Lower leg skin (tissue), 4 donors: ENCODE measurements at places on chromosomes 2 and 18. TPM values are rescaled to one million over a fixed set of nuclear protein-coding genes. Genes with fewer than 3 reads are reported as not detected.

Gene DCDC2C
- total RNA-seq: not detected

Gene SPP2
- not detected for total RNA-seq

Gene NEMP2
- total RNA-seq: 1.1 TPM

Gene ABCG8
- not detected for total RNA-seq

Gene MPP4
- not detected for total RNA-seq

Gene HOXD4
- total RNA-seq: not detected

Gene DOK6
- 0.42 TPM for total RNA-seq

Gene DSG1
- 1,601 TPM for total RNA-seq
